ENCODE measurements at places on chromosomes 5 and 9.

DNA sequence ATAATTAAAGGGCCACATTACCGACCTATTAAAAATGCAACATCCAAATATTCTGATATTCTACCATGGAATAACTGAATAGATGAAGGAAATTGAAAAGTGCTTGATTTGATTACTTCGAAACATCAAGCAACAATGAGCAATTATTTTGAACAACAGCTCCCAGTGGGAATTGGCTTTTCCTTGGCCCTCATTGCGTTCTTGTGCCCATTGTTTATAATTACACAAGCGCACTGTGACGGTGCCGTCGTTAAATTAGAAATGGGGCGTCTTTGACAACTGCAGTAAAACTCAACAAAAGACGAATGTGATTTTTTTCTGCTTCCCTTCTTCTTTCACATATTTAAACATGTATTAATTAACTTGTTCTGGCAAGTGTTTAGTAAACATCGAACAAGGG lies 61.6 kb downstream of the CDH6 start:
- no peak for DNase-seq

GRCh38 chr9:13279284-13280141 lies at the start of gene MPDZ:
TSS of gene MPDZ (minus strand) at chr9:13279692. CDS start at chr9:13250315, 29,377 bp downstream.
- DNase-seq = peak; percentile 91

- no peak for DNase-seq
Measured at GRCh38 chr9:115946530-115946929, 207.1 kb upstream of the PAPPA start.

GRCh38 chr5:178288401-178289368 lies 56.1 kb upstream of the PHYKPL start:
- DNase-seq = no peak

DNA sequence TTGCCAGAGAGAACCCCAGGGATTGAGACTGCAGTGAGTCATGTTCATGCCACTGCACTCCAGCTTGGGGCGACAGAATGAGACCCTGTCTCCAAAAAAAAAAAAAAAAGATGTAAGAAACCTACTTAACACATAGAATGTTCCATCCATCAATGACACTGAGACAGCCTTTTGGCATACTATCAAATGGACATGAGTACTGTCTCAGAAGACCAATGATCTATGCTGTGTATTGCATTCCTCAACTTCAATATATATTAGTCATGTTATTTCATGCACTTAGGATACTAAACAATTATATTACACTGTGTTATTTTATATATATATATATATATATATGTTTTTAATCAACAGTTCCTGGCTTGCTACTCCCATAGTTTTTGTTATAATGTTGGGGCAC lies 57.1 kb upstream of the ANKH start:
- DNase-seq = no peak

DNA sequence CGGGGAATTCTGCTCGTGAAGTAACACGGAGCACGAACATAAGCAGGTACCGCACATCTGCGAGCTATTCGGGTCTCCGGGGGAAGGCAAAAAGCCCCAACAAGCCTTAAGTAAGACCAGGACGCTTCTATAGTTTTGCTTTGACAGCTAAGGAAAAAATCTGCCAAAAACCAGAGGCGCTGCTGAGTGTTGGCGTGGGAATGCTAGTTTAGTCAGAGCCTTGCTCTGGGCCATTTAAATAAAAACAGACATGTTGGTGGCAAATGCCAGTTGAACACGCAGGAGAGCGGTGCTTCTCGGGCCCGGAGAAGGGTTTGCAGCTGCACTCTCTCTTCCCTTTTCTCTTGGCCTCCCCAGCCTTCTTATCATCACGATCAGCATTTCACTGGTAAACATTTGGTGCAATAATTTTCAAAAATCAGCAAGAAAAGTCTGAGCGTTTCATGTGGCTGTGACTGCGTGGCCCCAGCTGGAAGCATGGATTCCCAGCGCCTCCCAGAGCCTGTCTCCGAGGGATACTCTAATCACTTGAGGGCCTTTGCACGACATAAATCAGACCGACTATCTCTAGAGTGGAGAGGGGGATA lies 6.4 kb upstream of the NOTCH1 start:
- DNase-seq = no peak

DNA sequence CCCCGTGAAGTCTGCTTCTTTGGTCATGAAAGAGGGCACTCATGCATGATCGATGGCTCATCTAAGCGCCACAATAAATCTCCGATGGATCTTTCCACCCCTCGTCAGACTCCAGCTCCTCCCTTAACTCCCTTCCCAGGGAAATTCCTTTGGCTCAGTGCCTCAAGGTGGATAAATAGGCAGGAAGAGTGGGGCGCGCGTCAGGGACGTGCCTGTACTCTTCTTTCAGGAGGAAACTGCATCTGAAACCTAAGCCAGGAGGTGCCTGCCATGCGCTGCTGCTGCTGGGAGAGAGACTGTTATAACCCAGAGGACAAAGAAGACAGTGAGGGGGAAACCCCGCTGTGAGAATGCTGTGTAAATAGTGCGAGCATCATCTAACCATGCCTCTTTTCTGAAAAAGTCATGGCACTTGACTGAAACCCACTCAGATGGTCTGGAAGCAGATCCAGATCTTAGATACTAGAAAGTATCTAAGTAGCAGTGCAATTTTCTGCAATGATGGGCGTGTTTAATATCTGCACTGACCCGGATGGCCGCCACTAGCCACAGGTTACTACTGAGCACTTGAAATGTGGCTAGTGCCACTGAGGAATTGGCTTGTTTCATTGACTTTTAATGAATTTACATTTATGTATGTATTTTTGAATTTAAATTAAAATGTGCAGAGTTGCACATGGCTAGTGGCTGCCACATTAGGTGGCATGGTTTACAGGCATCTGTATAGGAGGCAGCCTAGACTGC lies 120.3 kb upstream of the BASP1 start:
- DNase-seq = peak; percentile 43

DNA sequence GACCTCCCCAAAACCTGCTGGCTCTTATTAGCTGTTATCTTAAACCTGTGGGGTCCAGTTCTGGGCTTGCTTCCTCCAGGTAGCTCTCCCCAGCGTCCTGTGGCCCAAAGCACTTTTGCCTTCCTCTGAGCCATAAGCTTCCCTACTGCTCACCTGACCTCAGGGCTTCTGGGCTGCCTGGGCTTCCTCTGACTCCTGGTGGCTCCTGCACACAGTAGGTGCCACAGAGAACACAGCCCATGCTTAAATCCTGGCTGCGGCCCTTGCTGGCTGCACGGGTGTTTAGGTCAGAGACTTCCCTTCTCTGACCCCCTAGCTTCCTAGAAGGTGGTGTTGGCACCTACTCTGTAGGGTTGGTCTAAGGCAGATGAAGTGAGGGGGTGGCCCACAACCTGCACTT lies 2.5 kb downstream of the RALGDS start:
- DNase-seq = no peak

- no peak for DNase-seq
Measured at GRCh38 chr9:113600871-113601614, 137.5 kb downstream of the RGS3 start.

DNA sequence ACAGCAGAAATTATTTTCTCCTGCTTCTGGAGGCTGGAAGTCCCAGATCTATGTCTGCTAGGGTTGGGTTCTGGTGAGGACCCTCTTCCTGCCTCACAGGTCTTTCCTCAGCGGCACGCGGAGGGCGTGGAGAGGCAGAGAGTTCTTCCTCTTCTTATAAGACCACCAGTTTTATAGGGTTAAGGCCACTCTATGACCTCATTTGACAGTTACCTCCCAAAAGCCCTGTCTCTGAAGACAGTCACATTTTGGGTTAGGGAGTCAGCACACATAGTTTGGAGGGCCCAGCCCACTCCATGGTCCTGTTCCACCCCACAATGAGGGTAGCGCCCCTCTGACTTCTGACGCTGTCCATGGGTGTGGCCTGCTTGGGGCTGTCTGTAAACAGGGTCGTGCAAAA lies 46.7 kb downstream of the TRIP13 start:
- DNase-seq = peak; percentile 20

- DNase-seq = no peak
Measured at GRCh38 chr9:125971050-125971449, 223.9 kb downstream of the PBX3 start.

DNA sequence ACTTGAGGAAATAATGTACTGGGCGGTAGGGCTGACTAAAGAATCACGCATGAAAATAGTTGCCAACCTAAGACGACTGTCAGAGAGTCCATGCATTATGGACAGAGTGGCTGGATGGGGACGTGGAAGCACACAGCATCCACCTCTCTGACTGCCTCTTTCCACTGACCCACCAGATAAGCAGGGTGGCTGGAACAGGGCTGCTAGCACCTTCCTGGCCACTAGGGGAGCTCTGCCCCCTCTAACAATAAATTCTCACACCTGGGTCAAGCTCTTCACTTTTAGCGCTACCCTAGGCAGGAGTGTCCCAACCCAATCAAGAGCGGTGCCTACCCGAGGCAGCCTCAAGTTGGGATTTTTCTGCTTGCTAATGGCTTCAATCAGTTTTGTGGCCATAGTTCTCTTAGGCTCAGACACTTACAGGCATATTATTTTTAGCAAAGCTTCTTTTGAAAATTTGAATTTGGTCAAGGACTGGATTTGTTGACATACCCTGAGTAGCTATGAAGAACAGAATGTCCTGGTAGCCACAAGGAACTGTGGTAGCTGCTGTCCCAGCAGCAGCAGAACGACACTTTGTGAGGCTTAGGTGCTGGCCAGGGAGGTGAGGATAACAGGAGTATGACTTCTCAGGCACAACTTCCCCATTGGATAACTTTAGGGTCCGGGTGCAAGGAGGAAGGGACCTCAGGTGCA lies 6.9 kb upstream of the TPM2 start:
- DNase-seq = peak; percentile 92

GRCh38 chr9:16419124-16419523 lies 451.3 kb downstream of the BNC2 start:
- no peak for DNase-seq

DNA sequence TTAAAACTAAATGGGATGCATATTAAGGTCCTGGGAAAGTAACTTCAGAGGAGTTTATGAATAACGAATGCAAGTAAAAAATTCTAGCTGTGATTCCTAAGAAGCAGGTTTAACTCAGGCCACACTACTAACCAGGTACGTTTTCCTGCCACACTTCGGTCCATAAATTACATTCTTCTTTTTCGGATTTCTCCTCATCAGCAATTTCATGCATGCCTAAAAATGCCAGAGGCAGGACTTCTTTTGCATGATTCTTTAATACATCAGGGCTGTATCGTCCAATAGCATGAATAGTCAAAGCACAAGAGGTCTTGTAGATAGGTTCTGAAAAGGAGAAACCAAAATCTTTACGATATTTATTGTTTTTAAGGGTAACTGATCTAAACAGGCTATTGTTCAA lies 42.3 kb upstream of the OR2K2 start:
- DNase-seq = no peak

DNA sequence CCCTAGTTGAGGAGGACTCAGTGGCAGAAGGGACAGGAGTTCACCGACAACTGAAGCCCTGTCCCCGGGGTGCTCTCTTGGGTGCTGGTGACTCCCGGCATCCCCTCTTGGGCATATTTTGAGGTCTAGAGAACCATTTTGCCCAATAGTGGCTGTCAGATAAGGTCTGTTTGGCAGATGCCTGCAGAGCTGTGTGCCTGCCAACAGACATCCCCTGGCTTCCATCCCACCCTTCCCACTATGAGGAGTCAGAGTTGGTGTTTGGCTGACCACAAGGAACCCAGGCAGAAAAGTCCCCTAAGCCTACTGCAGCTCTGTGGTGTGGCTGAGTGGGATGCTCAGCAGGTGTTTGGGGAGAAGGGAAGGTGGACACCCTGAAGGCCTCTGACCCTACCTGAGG lies 207.0 kb downstream of the AUH start:
- DNase-seq = no peak

- peak; percentile 80 for DNase-seq
Measured at GRCh38 chr9:137278721-137279711, 1.5 kb downstream of the TOR4A start.

DNA sequence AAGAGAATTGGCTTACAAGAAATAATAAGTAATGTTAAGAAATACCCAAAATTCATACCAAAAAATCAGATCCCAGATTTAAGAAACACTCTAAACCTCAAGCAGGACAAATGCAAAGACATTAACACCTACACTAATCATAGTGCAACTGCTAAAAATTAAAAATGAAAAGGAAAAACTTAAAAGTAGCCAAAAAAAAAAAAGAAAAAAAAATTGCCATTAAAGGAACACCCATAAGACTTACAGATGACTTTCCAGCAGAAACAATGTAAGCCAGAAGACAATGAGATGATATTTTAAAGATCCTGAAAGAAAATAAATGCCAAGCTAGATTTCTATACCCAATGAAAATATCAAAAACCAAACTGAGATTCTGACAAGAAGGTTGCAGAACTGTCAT lies 101.5 kb downstream of the DENND1A start:
- DNase-seq = no peak

DNA sequence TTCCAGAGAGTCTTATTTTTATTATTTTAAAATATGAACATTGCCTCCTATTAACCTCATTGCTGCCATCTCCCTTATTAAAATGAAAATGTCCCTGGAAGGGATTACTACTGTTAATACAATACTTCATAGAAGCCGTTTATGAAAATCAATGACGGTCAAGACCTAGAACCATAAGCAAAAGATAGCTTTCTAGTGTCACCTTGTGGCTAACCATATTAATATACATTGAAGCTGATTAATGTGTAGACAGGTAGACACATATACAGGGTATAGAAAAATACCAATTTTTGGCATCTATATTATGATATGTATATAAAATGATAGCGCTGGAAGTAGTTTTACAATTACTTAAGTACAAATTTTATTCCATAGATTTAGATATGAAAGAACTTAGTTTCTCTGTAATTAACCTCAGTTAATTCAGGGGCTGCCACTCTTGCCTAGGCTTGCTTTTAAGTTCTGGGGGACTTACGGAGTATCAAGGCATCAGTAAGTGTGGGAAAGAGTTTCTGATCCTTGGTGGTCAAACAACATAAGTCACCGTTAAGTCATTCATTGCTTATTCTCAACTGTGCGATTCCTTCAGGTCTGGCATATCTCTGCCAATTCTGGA lies 2.5 kb upstream of the YTHDC2 start:
- DNase-seq = no peak

DNA sequence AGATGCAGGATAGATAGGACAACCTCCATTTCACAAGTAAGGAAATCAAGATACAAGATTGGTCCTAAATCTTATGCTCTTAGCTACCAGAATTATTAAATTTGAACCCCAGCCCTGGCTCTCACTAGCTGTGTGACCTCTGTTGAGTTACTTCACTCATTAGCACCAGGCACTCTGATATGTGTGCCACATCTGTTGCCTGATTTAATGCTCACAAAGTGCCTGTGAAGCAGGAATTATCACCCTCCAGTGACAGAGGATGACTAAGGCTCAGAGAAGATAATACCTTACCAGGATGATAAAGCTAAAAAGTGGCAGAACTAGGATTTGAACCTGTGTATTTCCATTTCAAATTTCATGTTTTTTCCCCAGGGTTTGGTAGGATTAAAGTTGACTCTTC lies 110.0 kb downstream of the PLPPR1 start:
- no peak for DNase-seq

- DNase-seq = peak; percentile 42
Measured at GRCh38 chr9:89363921-89364665, 45.8 kb downstream of the SECISBP2 start.

GRCh38 chr9:131650254-131650653 lies 89.6 kb downstream of the RAPGEF1 start:
- DNase-seq = no peak

- no peak for DNase-seq
Measured at GRCh38 chr5:141521244-141521781, 32.4 kb downstream of the PCDHGC5 start.

GRCh38 chr9:114695948-114696347 lies 14.0 kb upstream of the TEX48 start:
- no peak for DNase-seq
